Pulmonary artery endothelial cell (primary cell): ENCODE measurements at places on chromosomes 3 and 15. TPM values are rescaled to one million over a fixed set of nuclear protein-coding genes. Genes with fewer than 3 reads are reported as not detected.

- DNase-seq: no peak
Observed at GRCh38 chr15:79989682-79990081, 18.7 kb upstream of the BCL2A1 start.

The PLIN1 gene
- 0.07 and 0.18 TPM in 2 replicates for total RNA-seq

GRCh38 chr3:156507285-156507684 is 47.6 kb downstream of the SSR3 start:
- no peak for DNase-seq

GRCh38 chr3:141544697-141545096 is 57.9 kb downstream of the RASA2 start:
- DNase-seq: no peak

DNA sequence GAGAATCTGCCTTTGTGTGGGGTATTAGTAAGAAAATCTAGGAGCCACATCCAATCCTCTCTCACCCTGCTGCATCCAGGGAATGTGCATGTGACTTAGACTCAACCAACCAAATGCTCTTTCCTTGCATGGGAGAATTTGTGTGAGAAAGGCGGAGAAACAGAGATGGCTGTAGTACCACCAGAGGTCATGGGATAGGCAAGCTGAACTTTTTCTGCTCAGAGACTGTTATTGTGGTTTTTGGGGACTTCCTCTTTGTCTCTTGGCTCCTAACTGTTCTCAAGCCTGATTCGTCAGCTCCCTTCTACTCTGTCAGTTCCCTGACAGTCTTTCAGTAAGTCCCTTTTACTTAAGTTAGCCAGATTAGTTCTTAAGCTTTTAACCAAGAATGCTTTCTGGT is 2.6 kb upstream of the ZSCAN2 start:
- no peak for DNase-seq

DNA sequence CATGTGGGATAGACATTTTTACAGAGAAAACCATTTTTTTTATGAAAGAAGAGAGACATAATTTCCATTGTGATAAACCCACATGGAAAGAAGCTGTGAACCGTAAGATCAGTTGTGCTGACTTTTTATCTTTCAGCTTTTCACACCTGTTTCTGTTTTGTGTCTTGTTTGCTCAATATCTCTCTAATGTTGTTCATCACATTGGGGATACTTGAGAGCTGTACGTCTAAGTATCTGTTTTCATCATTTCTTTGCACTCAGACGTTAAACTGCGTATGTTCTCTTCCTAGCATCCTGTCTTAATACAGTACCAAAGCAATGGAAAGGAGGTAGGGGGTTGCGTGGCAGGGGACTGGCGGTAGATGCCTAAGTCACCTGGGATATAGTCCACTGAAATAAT is 449.0 kb downstream of the NAALADL2 start:
- DNase-seq: no peak

GRCh38 chr3:139602003-139602402 is 62.5 kb upstream of the RBP1 start:
- no peak for DNase-seq

The CXCR6 gene
- total RNA-seq: not detected in 2 replicates
